ENCODE measurements at places on chromosomes 4 and X.

DNA sequence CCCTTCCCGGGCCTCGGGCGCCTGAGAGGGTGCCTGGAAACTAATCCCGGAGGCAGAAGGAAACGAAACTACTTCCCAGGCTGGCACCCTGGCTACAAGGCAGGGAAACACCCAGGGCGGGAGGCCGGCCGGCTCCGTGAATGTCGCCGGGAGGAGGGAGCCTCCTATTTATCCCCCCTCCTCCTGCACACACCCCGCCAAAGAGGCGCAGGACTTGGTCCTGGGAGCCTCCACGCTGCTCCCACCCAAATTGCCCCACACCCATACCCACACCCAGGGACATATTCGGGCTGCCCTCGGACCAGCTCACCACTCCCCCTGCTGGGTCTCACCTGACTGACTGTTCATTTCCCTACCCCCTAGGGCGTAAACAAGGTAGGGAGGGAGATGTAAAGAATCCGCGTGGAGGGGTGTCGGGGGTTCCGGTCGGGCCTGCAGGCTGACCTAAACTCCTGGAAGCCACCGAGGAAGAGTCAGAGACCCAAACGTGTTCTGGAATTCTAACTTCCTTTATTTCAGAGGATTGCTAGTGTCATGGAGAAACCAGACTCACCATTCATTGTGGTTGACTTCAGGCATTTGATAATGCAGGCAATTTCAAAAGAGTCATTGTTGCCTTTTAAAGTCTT lies at the start of gene BTC:
Gene BTC, minus strand, starts transcription at position 142 of the 629 bp plus-strand sequence. CDS start 198 bp downstream, outside the sequence.
- ATAC-seq = peak; percentile 83

DNA sequence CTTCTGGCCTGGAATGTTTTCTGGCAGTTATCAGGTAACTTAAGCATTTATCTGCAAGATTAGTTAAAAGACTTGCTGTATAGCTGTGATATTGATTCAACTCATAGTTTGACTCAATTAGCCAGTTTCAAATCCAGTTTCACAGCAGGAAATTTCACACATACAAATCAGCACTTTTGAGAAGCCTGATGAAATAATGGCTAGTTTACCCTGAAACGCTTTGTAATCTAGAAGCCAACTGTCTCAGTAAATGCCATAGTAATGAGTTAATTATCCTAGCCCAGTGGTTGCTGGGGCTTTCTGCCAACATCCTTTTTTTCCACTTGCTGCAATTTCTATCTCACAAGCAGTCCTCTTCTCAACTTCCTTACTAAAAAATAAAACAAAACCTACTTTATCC lies 53.1 kb downstream of the ARHGEF38 start:
- ATAC-seq = no peak

DNA sequence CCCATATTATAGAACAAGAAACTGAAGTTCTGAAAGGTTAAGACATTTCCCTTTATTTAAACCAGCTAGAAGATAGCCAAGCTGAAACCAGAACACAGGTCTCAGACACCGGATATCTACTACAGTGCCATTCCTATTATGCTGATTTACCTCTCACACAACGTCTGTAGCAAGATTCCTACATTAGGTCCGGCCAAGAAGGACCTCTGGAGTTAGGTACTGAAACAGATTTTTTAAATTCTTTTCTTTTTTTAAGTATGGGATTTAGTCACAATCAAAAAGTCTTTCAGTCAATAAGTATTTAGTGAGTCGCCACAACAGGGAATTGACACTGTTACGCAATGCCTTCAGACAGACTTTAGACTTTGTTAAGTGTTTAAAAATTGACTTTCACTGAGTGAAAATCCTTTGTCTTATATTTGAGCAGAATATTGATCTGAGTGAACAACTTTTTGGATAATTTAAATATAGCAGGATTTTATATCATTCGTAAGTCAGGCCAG lies 26.5 kb upstream of the SPANXN4 start:
- ATAC-seq = no peak

DNA sequence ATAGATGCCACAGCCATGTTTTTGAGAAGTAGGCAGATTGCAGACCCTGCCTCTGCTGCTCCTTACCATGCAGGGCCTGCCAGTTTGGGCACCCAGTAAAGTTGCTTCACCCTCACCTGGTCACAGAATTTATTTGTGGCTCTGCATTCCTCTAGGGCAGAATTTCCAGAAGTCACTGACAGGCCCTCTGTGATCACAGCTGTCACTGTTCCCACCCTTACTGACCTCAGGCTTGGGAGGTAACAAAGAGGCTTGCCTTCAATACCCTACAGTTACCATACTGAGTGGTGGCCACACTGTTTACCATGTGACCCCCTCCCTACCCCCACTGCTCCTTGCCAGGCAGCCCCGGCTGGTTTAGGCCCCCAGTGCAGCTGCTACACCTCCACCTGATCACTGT lies 375.1 kb downstream of the SH3BGRL start:
- ATAC-seq = no peak

GRCh38 chr4:132614682-132615081 lies 534.4 kb upstream of the PCDH10 start:
- ATAC-seq = no peak

Data from esophagus mucosa (tissue), 1 donor.